AG04449 (cell line): ENCODE measurements at places on chromosomes 2 and 18.

DNA sequence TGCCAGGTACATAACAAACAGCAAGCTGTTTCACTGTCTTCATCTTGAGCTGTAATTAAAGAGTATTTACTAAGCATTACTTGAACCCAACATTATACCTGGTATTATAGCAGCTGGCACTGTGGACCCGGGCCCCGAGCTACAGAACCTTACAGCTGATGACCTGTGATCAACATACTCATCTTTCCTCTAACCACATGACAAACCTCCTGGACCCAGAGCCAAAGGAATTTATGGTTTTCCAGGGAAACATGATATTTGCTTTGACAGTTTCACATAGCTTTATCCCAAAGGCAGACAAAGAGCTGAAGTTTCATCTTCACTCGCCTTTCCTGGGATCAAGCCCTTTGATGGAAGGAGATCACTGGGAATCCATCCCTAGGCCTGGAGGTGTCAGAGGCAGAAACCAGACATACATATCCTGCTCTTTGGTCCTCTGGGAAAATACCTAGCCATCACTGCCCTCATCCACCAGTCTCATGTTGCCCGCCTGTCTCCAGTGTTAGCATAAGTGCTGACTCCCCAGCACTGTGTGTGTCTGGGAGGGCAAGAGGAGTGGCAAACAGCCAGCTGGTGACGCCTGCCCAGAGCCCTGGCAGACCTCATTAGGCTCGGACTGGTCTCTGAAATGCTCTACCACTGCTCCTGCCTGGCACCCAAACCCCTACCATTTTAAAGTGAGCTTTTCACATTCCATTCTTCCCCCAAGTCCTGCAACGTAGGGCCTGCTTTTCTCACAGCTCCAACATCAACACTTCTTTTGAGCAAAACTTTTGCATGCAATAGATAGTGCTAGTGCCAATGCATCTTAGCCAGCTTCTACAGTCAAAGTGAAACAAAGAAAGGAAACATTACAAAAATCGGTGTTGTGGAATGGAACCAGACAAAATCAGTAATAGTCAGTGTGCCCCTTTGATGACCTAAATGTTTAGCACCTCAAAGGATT is 138.8 kb upstream of the CTAGE1 start:
- DNase-seq: no peak

DNA sequence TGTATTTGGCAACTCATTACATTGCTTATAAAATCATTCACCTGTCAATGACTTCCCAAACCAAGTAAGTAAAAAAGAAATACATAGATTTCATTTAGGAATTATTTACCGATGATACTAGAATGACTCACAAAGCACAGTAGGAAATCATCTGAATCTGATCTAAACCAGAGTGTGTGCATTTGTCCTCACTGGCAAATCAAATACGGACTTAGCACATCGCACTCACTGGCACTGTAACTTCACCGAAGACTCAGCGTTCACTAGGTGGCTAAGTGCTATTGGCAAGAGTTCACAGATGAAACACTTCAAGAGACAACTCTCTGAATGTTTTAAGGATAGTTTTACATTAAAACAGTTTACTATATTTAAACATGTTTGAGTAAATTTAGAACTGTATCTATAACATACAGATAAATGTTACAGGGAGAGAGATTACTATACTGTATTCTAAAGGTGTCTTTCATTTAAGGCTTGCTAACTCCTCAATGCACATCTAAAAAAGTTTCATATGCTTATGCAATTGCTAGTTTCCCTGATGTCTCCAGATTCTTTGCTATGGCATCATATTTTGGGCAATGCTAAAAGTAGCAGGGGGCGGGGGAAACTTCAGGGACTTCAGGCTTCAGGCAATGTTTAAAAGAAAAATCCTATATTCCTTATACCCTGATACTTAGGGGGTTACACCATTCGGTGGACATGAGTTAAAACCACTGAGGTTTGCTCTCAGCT is 48.8 kb downstream of the STK39 start:
- no peak for DNase-seq

DNA sequence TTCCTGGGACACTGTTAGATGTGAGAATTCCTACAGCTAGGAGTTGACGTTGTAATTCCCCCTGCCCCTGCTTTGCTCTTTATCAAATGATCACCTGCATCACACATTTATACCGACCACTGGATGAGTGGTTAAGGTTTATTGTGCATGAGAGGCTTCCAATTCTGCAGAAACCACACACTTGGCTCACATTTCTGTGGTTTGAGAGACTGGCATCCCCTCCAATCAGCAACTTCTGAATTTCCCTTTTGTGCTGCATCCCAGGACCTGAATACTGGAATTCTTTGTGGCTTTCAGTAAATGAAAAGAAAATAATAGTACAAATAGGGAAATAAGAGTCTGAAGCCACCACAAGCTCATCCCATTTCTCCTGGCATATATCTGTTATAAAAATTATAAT is 628.7 kb upstream of the PIK3C3 start:
- no peak for DNase-seq

GRCh38 chr2:109016376-109016775 is 27.4 kb upstream of the EDAR start:
- DNase-seq: no peak

DNA sequence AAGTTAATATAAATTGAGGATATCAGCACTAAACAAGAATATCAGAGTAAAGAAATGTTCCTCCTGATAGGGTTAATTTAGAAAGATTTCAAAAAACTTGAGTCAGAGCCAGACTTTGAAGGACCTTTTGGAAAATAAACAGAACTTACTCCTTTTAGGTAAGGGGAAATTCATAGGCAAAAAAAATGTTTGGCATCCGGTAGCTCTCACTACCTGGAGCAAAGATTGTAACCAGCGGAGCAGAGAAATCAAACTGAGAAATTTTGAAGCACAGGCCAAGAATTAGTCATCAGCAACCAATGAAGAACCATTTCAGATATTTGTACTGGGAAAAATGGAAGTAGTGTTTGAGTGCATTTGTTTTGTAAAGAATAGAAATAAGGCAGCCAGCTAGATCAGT is 113.0 kb downstream of the ICA1L start:
- DNase-seq: no peak

- DNase-seq: no peak
Measured at GRCh38 chr2:199488772-199489400, 31.1 kb upstream of the SATB2 start.

DNA sequence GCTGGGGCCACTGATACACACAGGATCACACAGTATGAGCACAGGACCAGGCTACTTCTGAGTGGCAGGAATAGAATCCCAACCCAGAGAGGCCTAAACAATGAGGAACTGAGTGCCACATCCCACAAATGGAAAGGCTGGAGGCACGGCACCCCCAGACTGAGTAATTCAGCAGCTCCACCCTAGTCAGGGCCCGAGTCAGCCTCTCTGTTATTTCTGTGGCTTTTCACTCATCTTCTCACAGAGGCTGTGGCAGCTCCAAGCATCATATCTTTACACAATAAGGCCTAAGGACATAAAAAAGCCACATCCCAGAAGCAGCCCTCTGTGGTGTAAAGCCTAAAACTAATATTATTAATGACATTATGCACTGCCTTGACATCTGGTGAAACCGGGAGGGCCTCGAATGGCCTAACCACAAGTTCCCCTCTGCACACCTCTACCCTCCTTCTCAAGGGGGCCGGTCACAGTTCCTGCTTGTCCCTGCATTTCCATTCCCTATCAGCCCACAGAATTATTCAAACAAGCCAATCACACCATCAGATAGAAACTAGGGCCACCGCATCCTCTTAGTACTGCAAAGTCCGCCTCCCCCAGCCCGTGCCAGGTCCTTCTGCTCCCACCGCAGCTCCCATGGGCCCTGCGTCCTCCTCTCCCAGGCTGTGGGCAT is 12.5 kb upstream of the MAL start:
- no peak for DNase-seq

GRCh38 chr2:59259913-59260312 is 1018.8 kb upstream of the FANCL start:
- no peak for DNase-seq

GRCh38 chr2:30273574-30273929 is 42.2 kb downstream of the LBH start:
- DNase-seq: no peak
